ENCODE measurements at places on chromosomes 13 and 19.

DNA sequence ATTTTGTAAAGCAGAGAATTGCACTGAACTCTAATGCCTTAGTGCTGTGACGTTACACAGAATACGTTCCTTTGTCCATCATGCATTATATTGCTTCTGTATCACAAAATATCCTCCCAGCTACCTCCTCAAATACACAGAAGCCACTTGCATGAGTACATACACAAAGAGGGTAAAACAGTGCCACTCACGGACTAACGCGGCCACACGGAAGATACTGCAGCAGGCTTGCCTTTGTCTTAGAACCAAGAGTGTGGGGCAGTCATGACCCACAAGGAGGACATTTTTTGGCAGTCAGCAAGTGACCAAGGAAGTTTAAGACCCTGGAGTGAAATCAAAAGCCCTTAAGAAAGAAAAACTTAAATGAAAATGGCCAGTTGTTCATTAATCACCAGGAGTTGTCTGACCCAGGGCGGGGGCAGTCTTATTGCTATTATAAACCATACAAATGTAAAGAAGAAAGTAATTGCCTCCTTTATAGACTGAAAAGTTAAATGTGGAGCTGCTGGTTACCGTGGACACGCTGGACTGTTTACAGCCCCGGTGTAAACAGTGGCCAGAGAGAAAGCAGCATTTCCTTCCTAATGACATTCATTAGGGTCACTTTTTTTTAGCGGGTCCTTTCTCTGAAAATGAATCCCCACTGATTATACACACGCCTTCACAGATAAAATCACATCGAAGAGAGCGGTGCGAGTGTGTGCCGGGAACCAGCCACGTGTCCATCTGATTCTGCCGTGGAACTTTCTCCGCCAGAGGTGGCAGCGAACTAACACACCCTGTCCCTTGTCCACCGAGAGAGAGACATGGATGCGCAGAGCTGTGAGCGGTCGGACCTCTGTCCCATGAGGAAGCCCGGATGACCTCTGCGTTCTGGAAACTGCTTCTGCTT is 66.8 kb downstream of the SOX1 start:
- peak; percentile 28 for DNase-seq

DNA sequence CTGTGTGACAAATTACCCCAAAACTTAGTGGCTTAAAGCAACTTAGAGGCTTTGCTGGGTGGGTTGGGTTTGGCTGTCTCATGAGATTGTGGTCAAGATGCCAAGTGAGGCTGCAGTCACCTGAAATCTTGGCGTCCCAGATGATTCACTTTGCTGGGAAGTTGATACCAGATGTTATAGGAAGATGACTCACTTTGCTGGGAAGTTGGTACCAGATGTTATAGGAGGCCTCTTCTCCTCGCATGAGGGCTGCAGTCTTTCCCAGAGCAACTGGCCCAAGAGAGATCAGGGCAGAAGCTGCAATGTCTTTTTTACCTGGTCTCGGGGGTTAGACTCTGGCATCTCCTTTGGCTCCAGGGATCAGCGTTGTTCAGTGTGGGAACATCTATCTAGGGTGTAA is 16.8 kb downstream of the TEX29 start:
- peak; percentile 7 for DNase-seq

GRCh38 chr19:35013820-35014754 is 14.0 kb downstream of the GRAMD1A start:
- DNase-seq: no peak

GRCh38 chr19:2213799-2214198 is 22.3 kb downstream of the PLEKHJ1 start:
- DNase-seq: no peak

GRCh38 chr13:112867301-112867711 is 101.7 kb upstream of the MCF2L start:
- DNase-seq: no peak

DNA sequence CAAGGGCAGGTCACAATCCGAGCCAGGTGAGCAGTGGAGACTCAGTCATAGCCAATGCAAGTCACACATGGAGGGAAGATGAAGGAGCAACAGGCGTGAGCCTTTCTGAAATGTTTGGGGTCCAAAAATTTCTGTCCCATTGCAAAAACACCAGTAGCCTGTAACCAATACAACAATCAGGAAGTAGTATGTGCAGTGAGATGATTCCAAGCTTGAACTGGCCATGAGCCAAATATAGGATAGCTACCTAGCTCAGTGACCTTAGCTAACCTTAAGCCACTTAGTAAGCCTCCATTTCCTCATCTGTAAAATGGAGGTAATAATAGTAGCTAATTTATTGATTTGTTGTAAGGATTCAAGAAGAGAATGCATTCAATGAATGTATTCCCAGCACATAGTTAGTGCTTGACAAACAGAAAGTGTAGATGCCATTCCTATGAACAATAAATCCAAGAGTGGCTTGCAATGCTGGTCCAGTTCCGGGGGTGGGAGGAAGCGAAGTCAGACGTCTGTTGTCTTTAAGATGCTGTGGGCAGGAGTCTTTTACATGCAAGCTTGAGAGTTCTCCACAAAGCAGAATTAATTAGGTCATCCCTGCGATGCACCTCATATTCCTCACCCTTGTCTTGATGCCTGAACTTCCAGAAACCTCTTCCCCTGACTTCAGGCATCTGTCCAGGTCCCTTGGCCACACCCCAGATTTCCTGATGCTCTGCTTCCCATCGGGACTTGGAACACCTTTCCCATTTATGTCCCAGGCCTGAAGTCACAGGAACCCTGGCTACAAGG is 195.7 kb upstream of the UBL3 start:
- DNase-seq: no peak

DNA sequence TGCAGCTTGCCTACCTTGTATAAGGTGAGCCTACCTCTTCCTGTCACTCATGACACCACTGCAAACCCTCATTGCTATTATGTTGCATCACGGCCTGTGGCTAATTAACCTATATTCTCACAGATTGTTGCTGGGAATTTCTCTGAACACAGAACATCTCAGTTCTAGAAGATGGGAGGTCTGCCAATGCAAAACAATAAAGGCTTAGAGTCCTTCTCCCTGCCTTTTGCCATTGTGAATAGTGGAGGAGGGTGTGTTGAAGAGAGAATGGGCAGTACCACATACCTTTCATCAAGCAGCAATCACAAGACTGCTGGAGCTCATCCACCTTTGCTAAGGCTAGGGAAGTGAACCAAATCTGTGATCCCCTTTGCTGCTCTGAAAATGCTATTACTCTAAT is 34.4 kb downstream of the WDFY2 start:
- no peak for DNase-seq

GRCh38 chr13:39684531-39685137 is 29.2 kb downstream of the COG6 start:
- no peak for DNase-seq

DNA sequence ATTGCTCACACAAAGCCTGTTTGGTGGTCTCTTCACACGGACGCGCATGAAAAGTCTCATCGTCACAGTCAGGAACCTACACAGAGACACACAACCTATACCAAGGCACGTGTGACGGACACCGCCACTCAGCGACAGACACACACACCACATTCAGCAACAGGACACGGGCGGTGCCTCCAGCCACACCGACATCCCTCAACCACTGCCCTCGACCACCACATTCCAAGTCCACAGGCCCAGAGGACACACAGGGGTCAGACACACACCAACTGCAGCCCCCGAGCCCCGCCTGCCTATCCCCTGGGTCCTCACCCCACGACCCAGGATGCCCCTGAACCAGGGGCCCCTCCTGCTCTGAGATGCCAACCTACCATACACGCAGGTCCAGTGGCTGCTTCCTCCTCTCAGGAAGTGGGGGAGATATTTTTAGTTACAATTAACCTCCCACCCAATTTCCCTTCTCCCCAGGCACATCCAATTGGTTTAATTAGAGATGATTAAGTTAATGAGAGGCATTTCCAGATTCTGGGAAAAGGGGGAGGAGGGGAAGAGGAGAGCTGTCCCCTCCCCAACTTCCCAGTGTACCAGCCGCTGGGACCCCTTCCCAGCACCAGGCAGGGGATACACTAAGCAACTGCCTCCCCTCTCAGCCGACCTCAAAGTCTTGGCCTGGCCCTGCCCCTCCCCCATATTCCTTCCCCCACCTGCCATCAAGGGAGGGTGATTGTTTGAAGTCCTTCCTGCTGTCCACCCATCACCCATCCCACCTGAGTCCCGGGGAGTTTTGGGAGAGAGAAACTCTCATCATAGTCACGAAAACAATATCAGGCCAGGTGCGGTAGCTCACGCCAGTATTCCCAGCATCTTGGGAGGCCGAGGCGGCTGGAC is 20.4 kb downstream of the MEIS3 start:
- no peak for DNase-seq

DNA sequence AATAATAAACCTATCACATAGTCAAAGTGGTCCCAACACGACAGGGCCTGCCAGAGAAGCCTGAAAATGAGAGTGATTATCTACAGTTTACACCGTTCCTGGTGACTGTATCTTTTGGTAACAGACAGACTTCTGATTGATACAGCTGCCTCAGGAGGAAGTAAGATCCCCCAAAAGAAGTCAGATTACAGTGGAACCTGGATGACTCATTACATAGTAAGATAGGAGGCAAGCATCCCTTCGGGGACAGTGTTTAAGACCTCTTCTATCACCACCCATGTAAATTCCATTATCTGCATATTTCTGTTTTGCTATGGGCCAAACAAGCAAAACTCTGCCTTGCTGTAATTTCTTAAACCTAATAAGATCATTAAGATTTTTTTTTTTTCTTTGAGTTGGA is 44.0 kb upstream of the FLT1 start:
- no peak for DNase-seq

- no peak for DNase-seq
Measured at GRCh38 chr19:40216777-40217026, 1.5 kb downstream of the TTC9B start.

DNA sequence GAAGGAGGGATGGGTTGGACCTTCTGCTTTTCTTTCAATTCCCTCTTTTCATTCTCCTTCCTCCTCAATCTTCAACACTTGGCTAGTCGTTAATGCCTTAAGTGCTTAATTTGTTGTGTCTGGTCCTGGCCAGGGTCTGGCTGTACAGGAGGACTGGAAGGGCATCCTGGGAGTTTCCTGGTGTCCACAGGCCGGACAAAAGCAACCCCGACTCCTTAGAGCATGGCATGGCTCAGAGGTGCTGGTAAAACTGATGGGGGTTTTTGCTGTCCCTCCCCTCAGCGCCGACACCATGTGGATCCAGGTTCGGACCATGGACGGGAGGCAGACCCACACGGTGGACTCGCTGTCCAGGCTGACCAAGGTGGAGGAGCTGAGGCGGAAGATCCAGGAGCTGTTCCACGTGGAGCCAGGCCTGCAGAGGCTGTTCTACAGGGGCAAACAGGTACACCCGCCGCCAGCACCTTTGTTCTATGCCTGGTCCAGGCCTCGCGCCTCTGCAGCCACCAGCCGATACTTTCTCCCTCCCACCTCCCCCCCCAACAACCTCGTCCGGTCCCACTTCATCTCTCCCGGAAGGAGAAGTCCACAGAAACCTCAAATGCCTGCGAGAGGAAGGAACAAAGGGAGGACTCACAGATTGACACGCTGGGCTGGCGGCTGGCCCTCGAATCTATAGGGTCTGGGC is 1.4 kb downstream of the UHRF1 start:
- no peak for DNase-seq

DNA sequence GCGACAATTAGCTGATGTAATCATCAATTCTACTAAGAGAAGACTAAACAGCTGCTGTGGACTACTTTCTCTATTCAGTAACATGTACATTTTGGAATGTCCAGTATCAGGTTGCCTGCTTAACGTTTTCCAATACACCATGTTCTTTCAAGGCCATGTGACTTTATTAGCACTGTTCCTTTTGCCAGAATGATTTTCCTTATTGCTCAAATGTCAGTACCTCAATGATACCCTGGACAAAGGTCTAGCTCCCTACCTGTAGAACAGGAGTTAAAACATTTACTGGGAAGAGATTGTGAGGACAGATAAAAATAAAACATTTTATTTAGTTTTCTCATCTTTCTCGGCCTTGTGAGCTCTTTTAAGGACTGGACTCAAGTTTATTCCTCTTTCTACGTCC is 3.8 kb upstream of the RBM26 start:
- DNase-seq: no peak

- no peak for DNase-seq
Measured at GRCh38 chr19:45168767-45169351, 8.1 kb upstream of the NKPD1 start.

GRCh38 chr19:10864538-10864899 is 6.8 kb upstream of the CARM1 start:
- DNase-seq: peak; percentile 80

DNA sequence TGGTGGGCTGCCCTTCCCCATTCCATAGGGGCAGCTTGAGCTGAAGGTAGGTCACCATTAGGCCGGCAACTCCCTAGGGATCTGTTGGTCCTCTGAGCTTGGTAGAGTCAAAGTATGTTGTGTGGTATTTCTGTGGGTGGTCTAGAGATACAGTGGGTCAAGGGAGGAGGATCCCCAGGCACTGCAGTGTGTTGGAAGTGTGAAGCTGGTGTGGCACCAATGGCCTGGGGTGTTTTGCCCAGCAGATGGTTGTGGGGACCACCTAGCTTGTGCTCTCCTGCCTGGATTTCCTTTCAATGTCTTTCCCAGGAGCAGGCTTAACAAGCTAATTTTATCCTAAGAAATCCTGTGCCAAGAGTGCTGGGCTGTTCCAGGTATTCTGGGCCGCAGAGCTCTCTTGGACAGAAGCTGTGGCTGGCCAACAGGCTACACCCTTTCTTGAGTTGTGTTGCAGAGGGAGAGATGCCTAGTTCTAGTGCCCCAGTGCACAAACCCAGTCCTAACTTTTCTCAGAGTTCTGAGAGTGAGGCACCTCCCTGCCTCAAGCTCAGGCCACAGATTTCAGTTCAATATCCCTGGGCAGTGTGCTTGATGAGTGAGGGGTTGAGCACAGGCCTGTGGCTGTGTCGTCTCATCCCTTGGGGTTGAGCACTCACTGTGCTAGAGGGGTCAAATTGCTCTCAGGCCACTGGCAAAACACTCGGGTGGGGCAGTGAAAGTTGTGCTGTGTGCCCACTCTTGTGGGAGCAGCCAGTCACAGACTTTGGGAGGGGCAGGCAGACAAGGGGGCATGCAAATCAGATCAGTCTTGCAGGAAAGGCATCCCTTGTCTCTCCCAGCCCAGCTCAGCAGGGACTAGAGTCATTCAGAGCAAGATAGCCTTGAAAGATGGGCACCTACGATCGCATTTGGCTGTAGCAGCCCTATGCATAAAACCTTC is 1806.1 kb upstream of the MIR17HG start:
- DNase-seq: no peak

DNA sequence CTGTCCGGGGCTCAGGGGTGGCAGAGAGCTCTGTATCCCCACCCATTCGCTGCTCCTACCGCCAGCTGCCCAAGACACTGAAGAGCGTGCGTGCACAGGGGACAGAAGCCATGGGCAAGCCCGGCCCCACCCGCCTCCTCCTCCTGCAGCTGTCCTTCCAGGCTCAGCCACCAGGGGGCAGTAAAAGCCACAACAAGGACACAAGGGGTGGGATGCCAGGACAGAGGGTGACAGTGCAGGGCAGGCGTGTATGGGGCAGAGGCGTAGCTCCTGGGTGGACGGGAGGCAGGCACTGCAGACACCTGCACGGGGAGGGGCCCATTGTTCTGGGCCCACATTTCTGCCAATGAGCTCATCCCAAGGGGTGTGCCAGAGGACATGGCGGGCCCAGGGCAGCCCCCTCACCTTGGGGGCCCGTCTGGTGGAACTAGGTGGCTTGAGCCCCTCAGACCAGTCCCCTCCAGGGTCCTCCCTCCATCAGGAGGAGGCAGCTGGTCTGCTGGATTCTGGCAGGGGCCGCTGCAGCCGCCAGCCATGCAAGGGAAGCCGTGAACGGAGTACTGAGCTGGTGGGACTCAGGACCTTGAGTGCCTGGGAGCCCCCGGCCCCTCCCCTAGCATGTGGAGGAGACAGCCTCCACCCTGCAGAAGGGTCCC is 61.2 kb downstream of the MLLT1 start:
- DNase-seq: peak; percentile 96
